Urothelium cell line (cell line): ENCODE measurements at places on chromosomes 11 and 22.

DNA sequence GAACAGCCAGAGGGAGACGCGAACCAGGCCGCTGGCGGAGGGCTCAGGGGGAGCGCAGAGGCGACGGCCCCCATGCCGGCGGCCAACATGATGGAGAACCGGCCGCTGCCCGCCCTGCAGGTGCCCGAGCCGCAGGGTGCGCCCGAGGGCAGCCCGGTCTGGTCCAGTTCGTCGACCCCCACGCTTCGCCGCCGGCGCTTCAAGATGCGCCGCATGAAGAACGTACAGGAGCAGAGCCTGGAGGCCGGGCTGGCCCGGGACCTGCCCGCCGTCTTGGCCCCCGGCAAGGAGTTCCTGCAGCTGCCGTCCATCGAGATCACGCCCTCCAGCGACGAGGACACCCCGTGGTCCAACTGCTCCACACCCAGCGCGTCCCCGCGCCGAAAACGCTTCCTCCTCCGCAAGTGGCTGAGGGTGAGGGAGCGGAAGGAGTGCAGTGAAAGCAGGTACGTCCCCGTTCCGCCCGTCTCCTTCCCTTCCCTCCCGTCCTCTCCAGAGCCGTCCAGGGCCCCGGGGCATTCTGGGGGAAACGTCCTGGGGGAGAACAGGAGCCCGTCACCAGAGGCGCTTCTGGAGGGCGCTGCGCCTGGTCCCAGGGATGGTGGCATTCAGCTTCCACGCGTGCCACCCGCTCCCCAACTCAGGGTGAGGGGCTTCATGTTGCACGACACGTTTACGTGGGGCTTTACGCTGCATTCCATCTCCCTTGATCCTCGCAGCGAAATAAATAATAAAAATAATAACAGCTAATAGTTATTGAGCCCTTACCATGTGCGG lies 840 bp downstream of the GRAMD1B start:
- DNase-seq, result peak; percentile 68

DNA sequence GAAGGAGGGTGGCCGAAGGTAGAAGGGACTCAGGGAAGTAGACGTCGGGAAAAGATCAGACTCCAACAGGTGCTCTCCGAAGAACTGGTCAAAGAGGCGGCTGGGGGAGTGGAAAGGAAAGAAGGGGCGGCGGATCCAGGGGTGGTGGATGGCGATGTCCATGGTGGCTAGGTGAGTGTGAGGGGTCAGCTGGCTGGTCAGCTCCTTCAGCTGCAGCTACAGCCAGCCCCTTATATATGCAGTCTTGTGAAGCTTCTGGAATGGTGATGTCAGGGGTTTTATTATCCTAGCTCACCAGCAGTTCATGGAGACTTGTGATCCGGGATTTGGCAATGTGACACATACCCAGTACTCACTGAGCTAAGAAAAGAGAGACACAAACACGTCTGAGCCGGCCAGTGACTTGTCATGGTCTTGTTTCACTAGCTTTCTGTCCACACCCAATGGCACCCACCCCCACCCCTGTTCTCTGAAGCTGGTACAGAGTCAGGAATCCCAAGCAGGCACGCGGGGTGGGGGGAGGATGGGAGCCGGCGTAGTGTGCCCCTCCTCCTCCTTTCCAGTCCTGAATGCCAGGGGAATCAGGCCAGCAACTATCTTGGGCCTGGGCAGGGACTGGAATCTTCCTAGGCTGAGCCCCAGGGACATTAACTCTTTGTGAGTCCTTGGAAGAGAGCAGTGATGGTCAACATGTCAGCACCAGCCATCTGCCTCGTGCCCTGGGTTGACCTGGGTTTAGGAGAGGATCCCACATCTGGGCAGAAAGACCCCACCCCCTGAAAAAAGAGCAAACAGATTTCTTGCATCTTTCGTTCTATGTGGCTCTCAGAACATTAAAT lies at the start of gene CRYAB:
Gene CRYAB, minus strand, starts transcription at position 208 of the 839 bp plus-strand sequence. Its CDS starts 46 bp downstream, at position 162.
- peak; percentile 82 for DNase-seq

DNA sequence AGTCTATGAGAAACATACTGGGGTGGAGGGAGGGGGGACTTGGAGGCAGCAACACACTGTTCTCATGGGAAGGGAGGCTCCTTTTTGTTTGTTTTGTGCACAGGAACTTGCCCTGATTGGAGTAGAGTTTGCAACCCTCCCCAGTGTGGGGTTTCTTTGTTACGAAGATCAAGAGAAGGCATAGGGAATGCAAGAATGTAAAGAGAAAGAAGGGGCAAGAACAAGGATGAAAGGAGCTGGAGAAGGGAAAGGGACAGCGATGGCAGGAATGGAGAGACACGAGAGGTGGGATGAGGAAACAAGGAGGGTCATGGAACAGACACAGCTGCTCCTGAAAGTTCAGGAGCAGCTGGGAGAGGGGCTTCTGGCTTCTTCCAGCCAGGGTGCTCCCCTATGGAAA lies 611.7 kb downstream of the NTM start:
- DNase-seq, result no peak

- no peak for DNase-seq
Observed at GRCh38 chr11:30451626-30452025, 128.7 kb downstream of the ARL14EP start.

GRCh38 chr11:128394431-128395089 lies 192.8 kb downstream of the ETS1 start:
- DNase-seq, result no peak

- no peak for DNase-seq
Observed at GRCh38 chr11:120197977-120198376, 12.9 kb upstream of the OAF start.

DNA sequence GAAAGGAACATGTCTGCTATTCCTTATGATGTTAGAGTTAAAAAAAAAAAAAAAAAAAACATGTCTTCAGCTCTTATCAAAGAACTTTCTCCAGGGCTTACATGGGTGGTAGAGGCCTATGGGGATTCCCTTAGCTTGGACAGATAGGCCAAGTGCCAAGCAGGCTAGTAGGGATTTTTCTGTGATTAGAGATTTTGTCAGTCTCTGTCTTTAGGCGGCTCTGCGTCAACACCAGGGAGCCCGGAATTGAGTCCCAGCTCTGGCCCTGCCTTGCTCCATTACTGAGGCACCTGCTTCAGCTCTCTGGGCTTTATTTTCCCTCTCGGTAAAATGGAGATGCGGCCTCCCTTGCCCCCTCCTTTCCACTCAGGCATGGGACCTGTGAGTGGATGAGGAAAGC lies 13.1 kb downstream of the CRY2 start:
- DNase-seq, result no peak

DNA sequence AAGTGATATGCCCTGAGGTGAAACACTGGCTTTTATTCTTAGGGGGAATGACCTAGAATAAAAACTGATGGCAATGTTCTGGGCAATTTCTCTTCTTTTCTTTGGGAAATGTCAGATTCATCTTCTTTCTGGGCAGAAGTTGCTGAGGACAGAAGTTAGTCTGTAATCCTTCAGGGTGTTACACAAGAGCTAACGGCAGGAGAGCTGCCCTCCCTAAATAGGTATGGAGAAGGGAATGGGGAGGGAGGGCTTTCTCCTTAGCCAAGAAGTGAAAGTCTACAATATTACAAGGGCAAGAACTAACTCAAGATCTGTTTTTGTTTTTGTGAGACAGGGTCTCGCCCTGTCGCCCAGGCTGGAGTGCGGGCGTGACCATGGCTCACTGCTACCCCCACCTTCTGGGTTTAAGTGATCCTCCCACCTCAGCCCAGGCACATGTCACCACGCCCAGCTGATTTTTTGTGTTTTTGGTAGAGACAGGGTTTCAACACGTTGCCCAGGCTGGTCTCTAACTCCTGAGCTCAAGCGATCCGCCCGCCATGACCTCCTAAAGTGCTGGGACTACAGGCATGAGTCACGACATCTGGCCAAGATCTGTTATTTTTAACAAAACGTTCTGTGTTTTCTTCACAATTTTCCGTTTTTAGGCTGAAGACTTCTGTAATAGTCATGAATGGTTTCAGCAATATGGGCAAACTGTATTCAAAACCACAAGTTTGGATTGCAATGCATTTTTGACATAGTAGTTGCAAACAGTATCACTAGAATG lies 7.2 kb downstream of the PIWIL4 start:
- DNase-seq, result no peak

GRCh38 chr22:24954114-24954463 lies 1.6 kb downstream of the KIAA1671 start:
- DNase-seq, result no peak

DNA sequence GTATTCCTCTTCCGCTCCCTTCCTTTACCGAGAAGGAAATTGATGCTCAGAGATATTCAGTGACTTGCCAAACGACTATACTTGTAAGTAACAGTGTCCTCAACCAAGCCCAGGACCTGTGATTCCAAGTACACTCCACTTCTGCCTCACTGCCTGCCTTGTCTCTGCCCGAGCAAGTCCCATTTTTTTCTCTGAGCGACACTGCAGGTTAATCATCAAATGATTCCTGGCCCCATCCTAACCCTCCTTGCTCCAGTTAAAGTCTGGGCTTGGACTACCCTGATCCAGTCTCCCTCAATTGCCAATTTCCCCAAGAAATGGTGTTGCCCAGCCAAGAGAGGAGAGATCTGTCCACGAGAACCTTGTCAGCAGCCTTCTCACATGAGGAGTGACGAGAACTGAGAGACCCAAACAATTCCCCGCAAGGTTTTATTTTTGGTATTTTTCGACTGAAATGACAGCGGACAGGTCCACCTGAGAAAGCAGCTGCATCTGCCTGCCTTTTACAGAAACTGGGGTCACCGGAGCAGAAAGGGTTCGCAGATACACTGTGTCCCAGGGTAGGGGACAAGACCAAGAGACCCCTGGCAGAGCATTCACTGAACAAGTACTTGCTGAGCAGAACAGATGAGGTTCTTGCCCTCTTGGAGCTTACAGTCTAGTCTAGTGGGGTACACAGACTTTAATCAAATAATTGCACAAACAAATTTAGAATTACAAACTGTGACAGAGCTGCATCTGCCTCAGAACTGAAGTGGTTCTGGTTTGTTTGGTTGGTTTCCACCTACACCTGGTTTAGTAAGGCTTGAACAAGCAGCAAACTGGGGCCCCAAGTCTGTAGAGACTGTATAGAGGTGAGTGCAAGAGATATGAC lies 11.4 kb downstream of the POU2AF1 start:
- DNase-seq, result no peak

DNA sequence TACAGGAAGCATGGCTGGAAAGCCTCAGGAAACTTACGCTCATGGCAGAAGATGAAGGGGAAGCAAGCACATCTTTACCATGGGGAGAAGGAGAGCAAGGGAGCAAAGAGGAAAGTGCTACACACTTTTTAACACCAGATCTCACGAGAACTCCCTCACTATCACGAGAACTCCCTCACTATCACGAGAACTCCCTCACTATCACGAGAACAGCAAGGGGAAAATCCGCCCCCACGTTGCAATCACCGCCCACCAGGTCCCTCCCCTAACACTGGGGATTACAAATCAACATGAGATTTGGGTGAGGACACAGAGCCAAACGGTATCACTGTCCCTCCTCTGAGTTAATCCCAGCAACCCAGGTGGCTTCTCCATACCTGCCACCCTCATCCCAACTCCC lies 84.5 kb downstream of the MN1 start:
- no peak for DNase-seq

- no peak for DNase-seq
Observed at GRCh38 chr11:132981131-132981956, 551.0 kb downstream of the OPCML start.

DNA sequence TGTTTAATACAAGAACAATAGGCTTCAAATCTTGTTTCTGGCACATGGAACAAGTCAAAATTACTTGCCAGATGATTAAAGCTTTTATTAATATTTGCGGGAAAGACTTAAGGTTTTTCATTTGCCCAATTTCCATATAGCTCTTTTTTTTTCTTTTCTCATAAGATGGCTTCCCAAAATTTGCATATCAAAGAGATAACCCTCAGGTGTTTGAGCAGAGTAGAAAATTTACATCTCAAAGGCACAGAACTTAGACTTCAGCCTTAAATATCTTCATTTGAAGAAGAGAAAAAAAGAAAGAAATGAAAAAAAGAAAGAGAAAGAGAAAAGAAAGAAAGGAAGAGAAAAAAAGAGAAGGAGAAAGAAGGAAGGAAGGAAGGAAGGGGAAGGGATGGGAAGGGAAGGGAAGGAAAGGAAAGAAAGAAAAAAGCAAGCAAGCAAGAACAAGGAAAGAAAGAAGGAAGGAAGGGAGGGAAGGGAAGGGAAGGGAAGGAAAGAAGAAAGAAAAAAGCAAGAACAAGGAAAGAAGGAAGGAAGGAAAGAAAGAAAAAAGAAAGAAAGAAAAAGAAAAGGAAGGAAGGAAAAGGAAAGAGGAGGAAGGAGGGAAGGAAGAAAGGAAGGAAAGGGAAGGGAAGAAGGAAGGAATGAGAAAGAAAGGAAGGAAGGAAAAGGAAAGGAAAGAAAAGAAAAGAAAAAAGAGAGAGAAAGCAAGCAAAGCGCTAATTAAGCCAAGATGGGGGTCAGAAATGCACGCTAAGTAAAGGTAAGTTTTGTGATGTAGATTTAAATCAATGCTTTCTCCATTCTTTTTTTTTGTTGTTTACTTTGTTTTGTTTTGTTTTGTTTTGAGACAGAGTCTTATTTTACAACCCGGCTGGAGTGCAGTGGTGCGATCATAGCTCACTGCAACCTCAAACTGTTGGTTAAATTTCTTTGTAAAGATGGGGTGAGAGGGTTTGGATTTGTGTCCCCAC lies 20.2 kb upstream of the IFITM3 start:
- DNase-seq, result no peak

- no peak for DNase-seq
Observed at GRCh38 chr22:34975721-34976120, 90.2 kb upstream of the ISX start.

- DNase-seq, result no peak
Observed at GRCh38 chr11:118892964-118893363, 9.3 kb downstream of the CXCR5 start.

GRCh38 chr22:19903031-19903430 lies 38.5 kb upstream of the COMT start:
- DNase-seq, result no peak

DNA sequence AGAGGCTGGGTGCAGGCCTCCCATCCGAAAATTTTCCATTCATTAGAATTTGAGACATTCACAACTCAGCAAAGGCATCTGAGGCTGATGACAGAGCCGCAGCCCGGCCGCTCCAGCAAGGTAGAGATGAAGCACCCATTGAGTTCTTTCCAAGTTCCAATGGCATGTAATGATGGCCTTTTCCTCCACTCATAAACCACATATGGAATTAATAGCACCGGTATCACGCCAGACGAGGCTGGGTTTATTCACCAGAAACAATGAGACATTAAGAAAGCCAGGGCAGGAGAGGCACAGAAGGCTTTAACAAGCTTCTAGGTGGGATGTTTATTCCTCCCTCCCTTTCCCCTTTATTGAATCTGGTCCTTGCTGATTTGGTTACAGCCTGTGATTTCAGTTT lies 534.4 kb downstream of the MN1 start:
- peak; percentile 71 for DNase-seq

- no peak for DNase-seq
Observed at GRCh38 chr11:38014405-38014804, 1416.4 kb upstream of the RAG2 start.

DNA sequence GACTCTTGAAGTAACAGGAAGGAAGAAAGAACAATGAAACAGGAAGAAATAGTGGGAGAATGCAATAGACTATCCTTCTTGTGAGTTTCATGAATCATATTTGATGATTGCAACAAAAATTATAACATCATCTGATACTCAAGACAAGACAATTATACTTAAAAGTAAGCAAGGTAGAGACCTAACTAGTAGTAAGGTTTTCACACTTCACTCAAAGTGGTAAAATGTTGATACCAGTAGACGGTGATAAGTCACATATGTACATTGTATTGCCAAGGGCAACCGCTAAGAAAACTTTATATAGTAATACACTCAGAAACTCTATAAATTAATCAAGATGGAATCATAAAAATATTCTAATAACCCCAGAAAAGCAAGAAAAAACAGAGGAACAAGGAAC lies 107.8 kb downstream of the CYP2R1 start:
- no peak for DNase-seq
